ENCODE measurements at places on chromosomes 5 and 9.

DNA sequence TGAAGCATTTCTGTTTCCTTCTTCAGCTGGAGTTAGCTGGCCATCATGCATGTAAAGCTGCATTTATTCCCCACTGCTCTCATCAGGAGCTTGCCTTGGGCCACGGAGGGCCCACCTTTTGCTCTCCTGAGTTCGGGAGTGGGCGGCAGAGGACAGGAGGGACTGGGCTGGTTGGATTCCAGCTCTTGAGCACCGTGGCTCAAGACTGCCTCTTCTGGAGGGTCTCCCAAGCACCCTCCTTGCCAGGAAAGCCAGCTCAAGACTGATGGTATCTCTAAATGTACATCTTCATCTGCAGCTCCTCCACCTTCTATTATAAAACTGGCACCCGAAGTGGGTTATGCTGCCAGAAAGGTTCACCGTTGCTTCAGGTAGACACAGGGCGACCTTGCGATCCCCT lies 399.6 kb upstream of the IRX1 start:
- no peak for DNase-seq

GRCh38 chr5:137492331-137492730 lies 6.8 kb downstream of the SPOCK1 start:
- no peak for DNase-seq

GRCh38 chr9:33329117-33329563 lies 38.8 kb downstream of the NFX1 start:
- peak; percentile 78 for DNase-seq

- no peak for DNase-seq
These were observed 19.9 kb upstream of the PCA3 start for GRCh38 chr9:76744336-76744735.

DNA sequence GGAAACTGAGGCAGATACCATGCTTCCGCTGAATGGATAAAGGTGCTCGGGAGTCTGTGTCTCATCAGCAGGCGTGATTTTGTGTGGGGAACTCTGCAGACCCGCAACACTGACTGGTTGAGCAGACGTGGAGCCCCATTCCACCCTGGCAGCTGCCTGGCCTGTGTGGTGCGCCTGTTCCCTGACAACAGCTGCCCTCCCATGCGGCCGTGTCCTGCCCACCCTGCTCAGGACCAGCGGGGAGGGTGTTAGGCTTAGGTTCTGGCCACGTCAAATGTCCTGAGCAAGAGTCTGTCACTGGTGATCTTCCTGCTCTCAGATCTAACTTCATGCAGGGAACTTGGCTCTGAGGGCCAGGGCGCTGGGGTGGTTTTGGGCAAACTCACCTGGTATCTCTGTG lies 417.7 kb upstream of the IRX4 start:
- no peak for DNase-seq

GRCh38 chr9:128026773-128027541 lies 40.2 kb downstream of the NAIF1 start:
- DNase-seq = no peak

DNA sequence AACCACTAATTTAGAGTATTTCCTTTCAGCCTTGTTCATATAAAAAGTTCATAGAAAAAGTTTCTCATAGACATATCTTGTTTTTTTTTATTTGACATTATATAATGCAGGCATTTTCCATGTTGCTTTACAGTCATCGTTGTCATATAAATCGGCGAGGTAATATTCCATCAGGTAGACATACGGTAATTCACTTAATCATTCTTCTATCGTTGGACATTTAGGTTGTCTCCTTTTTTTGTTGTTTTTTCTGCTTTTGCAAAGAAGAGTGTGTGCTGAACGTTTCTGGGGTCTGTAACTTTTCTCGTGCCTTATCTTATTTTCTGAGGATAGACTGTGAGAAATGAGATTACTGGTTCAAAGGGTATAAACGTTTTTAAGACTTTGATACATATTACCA lies 283.6 kb downstream of the ARHGAP26 start:
- no peak for DNase-seq

DNA sequence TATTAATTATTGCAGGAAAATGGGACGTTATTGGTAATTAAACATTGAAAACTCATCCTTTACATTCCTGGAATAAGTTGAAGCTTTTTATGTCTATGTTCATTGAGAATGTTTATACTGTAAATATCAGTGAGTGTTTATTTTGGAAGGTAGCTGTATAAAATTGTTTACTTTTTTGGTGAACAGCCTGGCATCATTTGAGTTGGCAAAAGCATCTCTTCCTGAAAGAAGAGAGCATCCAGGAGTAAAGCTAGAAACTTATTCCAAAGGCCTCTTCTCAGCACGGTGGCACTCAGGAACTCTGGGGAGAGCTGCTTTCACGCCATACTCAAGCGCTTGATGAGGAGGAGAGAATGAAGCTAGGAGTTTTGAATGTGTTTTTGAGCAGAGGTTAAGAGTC lies 79.9 kb downstream of the GAPVD1 start:
- DNase-seq = no peak

DNA sequence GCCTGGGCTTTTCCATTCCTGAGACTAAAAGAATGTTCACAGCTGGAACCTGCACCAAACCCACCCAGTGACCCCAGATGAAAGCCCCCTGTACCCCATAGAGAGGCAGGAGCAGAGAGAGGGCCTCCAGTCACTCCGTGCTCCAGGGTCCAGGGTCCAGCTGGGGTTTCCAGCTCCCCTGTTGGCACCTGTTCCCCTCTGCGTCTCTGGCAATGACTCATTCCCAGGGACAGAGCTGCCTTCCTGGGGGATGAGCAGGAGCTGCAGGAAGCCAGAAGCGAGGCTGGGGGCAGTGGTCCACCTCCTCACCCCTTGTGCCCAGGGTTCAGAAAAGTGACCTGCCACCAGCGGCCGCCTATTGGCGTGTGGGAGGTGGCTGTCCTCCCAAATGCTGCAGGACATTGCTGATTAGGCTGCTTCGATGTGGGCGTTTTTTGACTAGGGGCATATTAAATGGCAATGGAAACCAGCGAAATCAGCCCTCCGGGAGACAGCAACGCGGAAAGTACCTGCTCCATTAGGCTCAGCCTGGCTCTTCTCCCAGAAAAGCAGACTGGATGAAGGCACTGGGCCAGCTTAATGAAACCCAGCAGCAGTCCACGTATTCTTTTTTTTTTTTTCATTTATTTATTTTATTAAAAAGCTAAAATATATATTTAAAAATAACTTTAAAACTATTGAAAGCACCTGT lies 97.4 kb downstream of the DAP start:
- DNase-seq = peak; percentile 45

GRCh38 chr9:136664000-136664915 lies 1.5 kb downstream of the EGFL7 start:
- no peak for DNase-seq

DNA sequence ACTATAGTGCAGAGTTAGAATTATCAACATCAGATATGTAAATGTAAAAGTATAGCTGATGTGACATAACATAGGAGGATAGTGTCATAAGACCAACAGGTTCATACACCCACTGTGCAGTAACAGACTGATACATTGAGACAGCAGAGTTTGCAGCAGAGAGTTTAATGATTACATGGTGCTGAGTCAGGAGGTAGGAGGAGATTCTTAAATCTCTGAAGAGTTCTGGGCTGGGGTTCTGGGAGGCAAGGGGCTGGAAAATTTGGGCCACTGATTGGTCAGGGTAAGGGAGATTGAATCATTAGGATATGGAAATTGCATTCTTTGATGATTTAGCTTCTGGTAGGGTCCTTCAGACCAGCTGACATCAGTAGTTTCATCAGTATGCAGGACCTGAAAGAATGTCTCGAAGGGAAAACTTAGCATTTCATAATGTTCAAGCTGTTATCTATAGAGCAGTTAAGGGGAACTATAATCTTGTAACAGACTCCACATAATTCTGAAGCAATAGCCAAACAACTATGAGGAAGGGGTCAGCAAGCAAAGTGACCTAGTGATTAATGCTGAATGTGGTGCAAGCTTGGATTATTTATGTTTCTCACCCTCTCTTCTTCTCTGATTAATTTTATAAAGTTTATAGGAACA lies 35.6 kb downstream of the CCL28 start:
- DNase-seq = no peak

- DNase-seq = peak; percentile 74
These were observed 96.7 kb upstream of the MAMDC2 start for GRCh38 chr9:69946800-69947437.

- peak; percentile 22 for DNase-seq
These were observed 89.3 kb downstream of the SEMA5A start for GRCh38 chr5:9456435-9457042.

DNA sequence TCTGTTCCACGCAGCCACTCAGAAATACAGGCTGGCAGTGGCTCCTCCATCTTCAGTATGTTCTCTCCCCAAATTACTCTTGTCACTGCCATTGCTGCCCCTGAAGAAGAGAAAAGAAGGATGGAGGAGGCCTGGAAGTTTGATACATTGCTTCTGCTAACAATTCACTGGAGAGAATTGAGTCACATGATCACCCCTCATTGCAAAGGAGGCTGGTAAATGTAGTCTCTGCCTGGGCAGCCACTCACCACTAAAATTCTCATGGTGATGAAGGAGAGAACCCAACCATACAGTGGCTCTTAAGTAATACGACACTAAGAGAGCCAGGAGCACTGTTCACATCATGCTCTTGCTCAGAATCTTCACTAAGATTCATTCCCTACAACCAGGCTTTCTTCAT lies 112.0 kb downstream of the DOCK8 start:
- no peak for DNase-seq

GRCh38 chr9:68978501-68978900 lies 35.4 kb downstream of the PRKACG start:
- no peak for DNase-seq

GRCh38 chr9:111804636-111805035 lies 9.9 kb upstream of the SHOC1 start:
- no peak for DNase-seq

GRCh38 chr9:113227436-113227835 lies 6.1 kb downstream of the SLC31A1 start:
- DNase-seq = no peak

DNA sequence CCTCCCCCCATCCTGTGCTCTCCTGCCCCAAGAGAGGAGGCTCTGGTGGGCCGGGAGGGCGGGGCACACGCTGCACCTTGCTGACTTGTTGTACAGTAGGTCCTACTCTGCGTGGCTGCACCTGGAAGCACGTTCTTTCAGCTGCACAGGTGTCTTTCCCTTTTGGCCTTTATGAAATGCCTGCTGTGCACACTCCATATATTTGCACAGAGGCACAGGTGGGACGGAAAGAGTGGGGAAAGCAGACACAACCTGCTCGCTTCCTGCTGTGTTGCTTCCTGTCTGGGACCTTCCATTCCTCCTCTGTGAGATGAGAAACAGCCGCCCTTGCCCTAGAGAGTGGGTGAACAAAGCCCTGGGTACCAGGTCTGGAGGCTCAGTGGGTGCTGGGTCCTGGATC lies 4.8 kb downstream of the USP20 start:
- DNase-seq = no peak

GRCh38 chr5:96745844-96746531 lies 61.8 kb downstream of the ERAP1 start:
- DNase-seq = no peak

DNA sequence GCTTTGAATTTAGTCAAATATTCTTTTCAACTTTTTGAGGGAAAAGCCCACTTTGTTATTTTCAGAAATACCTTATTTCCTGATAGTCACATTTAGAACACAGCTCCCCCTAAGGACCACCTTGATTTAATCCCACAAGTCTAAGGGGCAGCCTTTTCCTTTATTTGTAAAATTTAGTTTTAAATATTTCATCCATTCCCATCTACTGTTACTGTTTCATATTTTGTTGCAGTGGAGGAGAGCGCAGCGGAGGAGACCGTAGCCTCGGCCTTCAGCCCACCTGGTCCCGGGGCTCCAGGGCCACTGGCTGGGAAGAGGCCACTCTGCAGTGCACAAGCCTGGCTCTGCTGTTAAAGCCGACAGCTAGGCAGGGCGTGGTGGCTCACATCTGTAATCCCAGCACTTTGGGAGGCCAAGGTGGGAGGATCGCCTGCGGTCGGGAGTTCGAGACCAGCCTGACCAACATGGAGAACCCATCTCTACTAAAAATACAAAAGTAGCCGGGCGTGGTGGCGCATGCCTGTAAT lies 19.6 kb downstream of the LPCAT1 start:
- no peak for DNase-seq

GRCh38 chr9:78073722-78074121 lies 42.1 kb upstream of the GNAQ start:
- DNase-seq = no peak

GRCh38 chr5:112534611-112535255 lies 115.7 kb upstream of the EPB41L4A start:
- DNase-seq = no peak

DNA sequence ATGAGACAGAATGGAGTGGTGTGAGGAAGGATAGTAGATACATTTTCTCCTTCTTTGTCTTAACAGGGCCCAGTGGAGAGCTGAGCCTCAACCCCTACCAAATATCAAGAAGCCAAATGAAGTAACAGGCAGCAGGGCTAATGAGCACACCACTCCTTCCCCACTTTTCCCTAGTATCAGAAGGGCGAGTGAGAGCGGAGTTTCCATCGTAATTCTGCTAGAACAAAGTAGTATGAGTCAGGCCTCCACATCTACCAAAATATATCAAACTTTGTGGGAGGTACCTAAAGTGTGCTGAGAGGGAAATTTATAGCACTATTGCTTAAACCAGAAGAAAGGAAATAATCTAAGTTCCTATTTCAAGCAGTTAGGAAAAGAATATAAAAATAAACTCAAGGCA lies 769.0 kb upstream of the RGMB start:
- DNase-seq = no peak

- DNase-seq = no peak
These were observed 37.0 kb upstream of the RAB3C start for GRCh38 chr5:58545912-58546311.

DNA sequence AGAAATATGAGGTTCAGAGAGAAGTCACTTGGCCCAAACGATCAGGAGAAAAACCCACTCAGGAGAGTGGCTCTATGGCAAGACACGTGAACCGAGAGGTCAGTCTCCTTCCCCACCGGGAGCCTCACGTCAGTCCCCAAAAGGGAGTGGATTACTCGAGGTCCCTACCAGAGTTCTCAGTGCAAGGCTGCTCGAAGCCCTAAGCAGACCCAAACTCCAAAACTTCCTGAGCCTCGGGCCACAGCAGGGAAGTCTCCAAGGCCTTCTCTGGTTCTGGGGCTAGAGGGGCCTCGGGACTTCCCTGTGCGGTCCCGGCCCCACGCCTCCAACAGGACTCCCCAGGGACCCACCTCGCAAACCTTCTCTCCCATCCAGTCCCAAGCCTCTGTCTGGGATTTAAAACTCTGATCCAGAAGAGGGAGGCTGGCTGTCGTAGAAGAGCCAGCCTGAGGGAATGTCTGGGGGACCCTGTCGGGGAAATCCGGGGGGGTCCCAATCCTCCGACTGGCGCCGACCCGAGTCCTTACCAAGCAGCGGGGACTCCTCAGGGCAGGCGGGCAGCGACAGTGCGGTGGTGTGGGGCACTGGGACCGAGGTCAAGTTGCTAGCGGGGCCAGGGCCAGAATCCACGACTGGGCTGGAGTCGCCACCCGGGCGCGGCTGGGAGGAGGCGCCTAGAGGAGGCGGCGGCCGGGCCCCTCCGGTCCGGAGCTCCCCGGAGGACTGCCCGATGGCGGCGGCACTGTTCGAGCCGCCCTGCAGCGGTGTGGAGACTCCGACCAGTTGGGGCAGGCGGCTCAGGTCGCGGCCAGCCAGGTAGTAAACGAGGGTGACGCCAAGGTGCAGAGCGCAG lies 679 bp downstream of the B4GALT1 start:
- no peak for DNase-seq

GRCh38 chr9:69346596-69347390 lies 21.8 kb downstream of the ENTREP1 start:
- DNase-seq = no peak

GRCh38 chr5:38414348-38414747 lies 142.1 kb downstream of the LIFR start:
- DNase-seq = peak; percentile 92

Data from AG08395 (cell line).